ENCODE measurements at places on chromosomes 12 and 14.

DNA sequence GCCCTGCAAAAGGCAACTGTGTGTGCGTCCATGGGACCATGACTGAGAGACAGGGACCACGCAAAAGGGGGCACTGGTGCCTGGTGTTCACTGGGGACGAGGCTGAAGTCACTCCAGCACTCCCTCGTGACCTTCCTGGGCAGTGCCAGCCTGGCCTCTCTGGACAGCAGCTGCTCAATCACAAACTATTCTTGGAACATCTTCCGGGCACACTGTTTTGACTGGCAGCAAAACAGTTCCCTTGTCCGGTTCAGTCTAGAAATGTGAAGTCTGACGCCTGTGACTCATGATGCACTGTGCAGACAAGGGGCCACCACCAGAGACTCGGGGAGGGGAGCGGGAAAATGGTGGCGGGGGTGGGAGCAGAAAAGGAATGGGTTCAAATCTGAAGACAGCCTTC, 20.8 kb downstream of the SNRNP35 start:
- DNase-seq: no peak

DNA sequence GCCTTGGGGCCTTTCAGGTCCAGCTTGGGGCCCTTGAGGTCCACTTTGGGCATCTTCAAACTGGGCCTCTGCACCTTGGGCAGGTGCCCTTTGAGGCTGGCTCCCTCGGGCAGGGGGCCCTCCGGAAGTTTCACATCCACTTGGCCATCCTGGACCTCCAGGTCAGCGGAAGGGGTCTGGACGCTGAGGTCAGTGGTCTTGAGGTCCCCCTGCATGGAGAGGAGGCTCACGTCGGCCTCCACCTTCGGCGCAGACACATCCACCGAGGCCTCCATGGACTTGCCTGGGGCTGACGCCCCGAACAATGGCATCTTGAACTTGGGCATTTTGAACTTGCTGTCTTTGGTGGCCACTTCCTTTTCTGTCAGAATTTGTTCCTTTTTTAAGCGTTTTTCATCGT, 25.1 kb downstream of the AHNAK2 start:
- no peak for DNase-seq

DNA sequence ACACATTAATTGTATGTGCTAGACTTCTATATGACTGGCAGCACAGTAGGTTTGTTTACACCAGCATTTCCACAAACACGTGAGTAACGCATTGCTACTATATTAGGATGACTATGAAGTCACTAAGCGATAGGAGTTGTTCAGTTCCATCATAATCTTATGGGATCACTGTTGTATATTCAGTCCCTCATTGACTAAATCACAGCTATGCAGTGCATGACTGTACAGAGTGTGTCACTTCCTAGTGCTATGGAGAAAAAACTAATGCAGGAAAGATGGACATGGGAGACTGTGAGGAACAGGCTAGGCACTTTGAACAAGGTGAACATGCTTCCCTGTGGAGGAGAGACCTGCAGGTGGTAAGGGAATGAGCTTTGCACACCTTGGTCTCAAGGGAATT, 259.8 kb downstream of the NUAK1 start:
- DNase-seq: no peak

DNA sequence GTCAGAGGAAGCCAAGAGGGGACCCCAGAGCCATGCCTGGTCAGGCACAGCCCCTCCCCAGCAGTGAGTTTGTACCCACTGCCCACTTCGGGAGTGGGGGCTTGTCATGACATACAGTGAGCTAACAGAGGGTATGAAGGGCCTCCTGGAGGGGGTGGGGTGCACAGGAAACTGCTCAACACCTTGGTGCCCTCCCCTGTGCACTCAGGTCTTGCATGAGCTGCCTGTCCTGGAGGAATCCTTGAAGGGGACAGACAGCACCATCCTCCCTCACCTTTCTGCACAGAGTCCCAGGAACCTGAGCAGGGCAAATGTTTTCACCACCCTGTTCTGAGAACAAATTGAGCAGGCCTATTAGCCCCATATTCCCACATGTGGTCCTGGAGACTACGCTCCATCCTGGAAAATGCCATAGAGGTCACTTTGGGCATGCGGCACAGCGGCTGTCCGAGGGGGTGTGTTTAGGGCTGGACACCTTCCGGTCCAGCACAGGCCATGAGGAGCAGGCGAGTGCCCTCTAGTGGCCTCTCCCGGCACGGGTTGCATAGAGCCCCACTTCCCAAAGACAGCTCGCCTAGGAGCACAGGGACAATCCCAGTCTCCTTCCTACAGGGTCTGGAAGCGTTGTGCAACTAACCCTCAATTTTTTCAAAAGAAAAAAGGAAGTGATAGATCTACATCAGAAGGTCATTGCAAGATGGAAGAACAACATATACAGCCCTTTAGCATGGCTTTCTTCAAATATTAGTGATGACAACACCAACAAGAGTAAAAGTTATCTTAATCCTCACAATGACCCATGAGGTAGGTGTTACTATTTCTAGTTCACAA, 31.9 kb upstream of the ZFP36L1 start:
- DNase-seq: no peak

DNA sequence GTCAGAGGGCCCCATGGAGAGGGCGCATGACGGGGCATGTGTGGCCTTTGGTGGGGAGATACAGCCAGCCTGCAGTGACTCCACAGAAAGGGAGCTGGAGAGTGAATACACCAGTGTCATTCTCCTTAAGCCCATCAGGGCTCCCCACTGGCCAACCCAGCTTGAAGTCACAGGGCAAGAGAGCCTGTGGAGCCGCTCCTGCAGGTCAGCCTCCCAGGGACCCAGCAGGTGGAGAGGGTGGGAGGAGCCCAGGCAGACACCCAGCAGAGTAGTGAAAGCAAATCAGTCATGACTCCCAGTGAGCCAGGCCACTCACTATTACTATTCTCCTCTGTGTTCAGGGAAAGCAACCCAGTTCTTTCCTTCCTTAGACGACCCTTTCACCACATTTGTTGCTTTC, 110.0 kb upstream of the CPM start:
- no peak for DNase-seq

DNA sequence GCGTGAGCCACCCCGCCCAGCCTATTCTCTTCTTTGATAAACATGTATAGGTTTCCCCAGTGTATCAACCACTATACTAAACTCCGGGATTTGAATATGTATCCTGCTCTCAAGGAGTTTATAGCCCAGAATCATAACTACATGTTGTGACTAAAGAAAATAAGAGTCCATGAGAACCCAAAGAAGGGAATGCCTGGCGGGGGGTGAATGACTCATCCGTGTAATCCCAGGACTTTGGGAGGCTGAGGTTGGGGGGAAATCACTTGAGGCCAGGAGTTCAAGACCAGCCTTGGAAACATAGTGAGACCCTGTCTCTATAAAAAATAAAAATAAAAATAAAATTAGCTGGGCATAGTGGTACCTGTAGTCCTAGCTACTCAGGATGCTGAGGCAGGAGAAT, 57.2 kb downstream of the SIX6 start:
- DNase-seq: no peak

GRCh38 chr14:104806625-104807465, 5.9 kb downstream of the ZBTB42 start:
- DNase-seq: no peak
